ENCODE measurements at places on chromosomes 7 and 10. TPM values are rescaled to one million over a fixed set of nuclear protein-coding genes. Genes with fewer than 3 reads are reported as not detected.

The SCD gene
- total RNA-seq, result 4.3 TPM

- no peak for DNase-seq
Measured at GRCh38 chr10:101495324-101495925, 92.6 kb downstream of the POLL start.

The FAM25G gene
- total RNA-seq, result not detected

- DNase-seq, result no peak
Measured at GRCh38 chr7:50647286-50647980, 82.2 kb upstream of the DDC start.

GRCh38 chr7:94618126-94618525 is 37.8 kb downstream of the SGCE start:
- DNase-seq, result no peak

The NXPH1 gene
- not detected for total RNA-seq

DNA sequence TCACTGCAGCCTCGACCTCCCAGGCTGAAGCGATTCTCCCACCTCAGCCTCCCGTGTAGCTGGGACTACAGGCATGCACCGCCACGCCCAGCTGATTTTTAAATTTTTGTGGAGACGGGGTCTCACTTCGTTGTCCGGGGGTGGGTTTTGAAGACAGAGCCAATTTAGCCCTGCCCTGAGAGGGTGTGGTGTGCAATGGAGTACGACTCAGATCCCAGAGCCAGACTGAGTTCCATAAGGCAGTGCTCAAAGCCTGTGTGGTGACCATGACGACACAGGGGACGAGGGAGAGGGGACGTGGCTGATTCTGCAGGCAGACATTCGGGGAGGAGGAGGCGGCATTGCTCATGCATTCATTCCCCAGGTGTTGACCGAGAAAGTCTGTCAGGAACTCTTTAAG is 72.1 kb downstream of the ZMIZ1 start:
- DNase-seq, result no peak

DNA sequence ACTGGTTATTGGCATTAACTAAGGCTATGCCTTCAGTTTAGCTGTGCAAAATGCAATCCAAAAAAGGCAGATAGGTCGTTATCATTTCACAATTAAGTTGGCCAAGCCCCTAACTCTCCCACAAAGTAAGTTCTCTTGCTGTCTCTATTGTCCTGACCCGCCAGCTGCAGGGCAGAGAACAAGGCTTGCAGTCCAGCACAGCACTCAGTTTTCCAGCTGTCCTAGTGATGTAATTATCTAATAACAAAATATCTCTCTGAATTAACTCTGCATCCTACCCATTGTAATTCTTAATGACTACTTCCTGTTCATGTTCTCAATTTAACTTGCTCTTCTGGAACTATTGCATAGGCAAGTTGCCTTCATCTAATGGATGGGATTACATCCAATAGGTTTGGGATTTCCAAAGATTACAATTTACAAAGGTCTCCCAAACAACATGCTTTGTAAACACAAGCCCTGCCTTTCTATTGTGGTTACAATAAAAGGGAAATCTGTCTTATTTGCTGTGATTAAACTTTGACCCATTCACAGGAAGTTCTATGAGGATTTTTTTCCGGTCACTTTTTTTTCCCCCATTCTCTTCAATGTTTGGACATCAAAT is 55.2 kb downstream of the CDK6 start:
- DNase-seq, result no peak

DNA sequence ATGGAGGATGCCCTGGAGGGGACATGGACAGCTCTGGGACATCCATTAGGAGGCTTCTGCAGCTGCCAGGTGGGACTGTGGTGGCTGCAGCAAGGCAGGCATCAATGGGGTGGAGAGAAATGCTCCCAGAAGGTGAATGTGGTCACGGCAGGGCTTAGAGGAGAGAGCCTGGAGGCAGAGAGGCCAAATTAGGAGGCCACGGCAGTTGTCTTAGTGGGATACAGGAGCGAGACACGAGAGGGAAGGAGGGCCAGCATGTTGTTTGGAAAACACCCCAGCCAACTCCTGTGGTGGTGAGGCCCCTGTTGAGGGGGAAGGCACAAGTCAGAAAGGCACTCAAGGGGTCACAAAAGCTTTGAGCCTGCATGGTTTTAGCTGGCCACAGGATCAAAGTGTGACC is 14.6 kb upstream of the ECHDC3 start:
- DNase-seq, result no peak

DNA sequence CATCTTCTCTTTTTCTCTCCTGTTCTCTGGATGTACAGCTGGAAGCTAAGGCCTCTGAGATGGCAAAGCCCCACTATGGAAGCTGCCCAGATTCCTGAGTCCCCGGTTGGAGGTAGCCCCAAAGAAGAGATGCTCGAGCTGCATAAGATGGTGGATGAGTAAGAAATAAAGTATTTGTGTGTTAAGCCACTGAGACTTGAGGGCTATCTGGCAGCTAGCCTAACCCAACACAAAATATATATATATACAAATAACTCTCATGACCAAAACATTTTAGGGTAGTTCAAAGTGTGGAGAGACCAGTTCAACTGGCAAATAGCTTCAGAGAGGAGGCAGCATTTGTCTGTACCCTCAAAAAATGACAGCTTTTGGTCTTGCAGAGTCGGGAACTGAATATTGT is 72.4 kb upstream of the PDE1C start:
- DNase-seq, result no peak

The PNLIPRP3 gene
- not detected for total RNA-seq

DNA sequence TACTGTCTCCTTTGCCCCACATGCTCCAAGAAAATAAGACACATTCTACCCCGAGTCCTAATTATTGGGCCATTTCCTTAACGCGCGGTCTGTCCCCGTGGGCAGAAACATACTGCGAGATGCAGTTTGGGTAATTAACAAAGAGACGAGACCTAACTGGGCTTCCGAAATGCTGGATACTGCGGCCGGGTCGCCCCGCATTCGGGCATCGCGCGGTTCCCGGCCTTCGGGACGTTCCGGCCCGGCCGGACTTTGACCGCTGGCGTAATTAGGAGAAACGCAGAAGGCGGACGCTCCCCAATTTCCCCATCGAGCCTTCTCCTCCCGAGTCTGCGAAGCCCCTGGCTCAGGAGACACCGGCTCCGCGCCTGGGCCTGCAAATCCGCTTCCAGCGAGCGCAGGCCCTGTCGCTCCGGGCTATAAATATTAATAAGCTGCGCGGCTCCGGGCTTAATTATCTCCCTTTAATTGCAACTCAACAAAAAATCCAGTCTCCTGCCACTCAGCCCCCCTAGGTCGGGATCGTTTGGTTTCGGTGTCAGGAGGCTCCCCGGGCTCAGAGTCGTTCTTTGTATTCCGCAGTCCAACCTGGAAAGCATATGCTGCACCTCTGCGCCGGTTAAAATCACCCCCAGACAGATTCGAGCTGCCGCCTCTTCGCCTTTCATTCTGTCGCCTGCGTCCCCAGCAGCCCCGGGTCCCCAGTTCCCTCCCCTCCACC is 131.5 kb downstream of the SPAG6 start:
- no peak for DNase-seq

DNA sequence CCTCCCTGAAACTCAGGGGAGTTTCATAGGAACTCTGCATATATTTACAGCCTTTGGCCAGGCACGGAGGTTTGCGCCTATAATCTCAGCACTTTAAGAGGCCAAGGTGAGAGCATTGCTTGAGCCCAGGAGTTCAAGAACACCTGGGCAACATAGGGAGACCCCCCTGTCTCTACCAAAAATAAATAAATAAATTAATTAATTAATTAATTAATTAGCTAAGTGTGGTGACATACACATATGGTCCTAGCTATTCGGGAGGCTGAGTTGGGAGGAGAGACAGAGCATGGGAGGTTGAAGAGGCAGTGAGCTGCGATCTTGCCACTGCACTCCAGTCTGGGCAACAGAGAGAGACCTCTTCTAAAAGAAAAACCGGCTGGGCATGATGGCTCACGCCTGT is 9.4 kb upstream of the LEP start:
- DNase-seq, result no peak

GRCh38 chr7:82331234-82331633 is 112.3 kb downstream of the CACNA2D1 start:
- DNase-seq, result no peak

GRCh38 chr7:72446591-72447462 is 34.7 kb upstream of the CALN1 start:
- no peak for DNase-seq

- no peak for DNase-seq
Measured at GRCh38 chr7:55303220-55303619, 61.9 kb upstream of the LANCL2 start.

GRCh38 chr10:84407388-84408049 is 79.1 kb downstream of the CCSER2 start:
- DNase-seq, result no peak

DNA sequence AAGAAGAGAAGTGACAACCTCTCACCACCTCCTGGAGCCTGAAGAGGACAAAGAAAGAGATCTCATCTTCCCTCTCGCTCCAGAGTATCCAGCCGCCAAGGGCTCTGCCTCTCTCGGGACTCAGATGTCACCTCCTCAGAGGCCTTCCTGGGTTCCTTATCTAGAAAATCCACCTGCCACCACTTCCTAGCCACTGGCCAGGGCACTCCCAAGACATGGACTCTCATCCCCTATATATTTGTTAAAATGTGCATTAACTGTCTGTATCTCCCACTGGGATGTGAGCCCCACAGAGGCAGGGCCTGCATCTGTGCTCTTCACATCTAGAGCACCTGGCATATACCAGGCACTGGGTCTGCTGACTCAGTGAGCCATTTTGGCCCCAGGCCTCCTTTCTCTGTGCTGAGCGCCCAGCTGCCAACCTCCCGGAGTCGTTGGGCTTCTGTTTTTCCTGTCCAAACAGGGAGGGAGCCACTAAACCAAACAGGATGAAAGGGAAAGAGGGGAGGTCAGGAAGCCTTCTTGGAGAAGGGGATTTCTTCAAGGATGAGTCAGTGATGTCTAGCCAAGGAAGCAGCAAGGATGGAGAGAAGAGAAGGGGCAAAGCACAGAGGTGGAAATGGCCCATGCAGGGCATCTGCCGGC is 58.9 kb downstream of the KCNMA1 start:
- no peak for DNase-seq

The IQUB gene
- 11.7 TPM for total RNA-seq

The TMUB1 gene
- total RNA-seq, result 33.7 TPM

DNA sequence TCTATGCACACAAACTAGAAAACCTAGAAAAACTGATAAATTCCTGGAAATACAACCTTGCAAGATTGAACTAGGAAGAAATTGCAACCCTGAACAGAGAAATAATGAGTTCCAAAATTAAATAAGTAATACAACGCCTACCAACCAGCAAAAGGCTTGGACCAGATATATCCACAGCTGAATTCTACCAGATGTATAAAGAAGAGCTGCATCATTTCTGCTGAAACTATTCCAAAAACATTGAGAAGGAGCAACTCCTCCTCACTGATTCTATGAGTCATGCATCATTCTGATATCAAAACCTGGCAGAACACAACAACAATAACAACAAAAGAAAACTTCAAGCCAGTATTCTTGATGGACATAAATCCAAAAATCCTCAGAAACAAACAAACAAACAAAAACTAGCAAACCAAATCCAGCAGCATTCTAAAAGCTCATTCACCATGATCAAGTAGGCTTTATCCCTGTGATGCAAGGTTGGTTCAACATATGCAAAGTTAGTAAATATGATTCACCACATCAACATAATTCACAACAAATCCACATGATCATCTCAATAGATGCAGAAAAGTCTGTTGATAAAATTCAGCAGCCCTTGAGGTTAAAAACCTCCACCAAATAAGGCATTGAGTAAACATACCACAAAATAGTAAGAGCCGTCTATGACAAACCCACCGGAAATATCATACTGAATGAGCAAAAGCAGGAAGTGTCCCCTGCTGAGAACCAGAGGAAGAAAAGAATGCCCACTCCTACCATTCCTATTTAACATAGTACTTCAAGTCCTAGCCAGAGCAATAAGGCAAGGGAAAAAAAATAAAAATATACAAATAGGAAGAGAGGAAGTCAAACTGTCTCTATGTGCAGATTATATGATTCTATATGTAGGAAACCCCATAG is 98.2 kb downstream of the PCDH15 start:
- DNase-seq, result no peak

- DNase-seq, result no peak
Measured at GRCh38 chr10:119988333-119988732, 95.8 kb downstream of the SEC23IP start.

All from thyroid gland (tissue), 4 donors.